ENCODE measurements at places on chromosomes 7 and 10. TPM values are rescaled to one million over a fixed set of nuclear protein-coding genes. Genes with fewer than 3 reads are reported as not detected.

The SLC26A5 gene
- not detected for total RNA-seq

The STRIP2 gene
- 0.67 TPM for total RNA-seq

The HKDC1 gene
- 1.7 TPM for total RNA-seq

The TEX47 gene
- not detected for total RNA-seq

The LUC7L2 gene
- 187 TPM for total RNA-seq

The WEE2 gene
- not detected for total RNA-seq
